Ammon's horn (tissue), 1 donor: ENCODE measurements at places on chromosomes 2 and 18.

GRCh38 chr2:96154506-96155380 lies 9.5 kb upstream of the DUSP2 start:
- DNase-seq, result no peak

DNA sequence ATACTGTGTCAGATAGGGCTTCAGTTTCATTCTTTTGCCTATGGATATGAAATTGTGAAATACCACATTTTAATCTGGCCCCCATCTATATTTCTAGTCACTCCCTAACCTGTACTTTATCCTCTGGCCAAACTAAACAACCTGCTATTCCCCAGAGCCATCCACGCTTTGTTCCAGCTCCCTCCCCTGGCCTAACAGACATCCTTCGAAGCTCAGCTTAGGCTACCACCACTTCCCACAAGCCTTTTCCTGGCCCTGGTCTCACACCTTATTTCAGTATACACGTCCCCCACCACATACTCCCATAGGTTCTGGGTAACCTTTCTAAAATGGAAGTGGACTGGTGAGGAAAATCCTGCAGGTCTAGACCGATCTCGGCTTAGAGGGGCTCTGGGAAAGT lies 55.4 kb downstream of the MAP4K3 start:
- no peak for DNase-seq

DNA sequence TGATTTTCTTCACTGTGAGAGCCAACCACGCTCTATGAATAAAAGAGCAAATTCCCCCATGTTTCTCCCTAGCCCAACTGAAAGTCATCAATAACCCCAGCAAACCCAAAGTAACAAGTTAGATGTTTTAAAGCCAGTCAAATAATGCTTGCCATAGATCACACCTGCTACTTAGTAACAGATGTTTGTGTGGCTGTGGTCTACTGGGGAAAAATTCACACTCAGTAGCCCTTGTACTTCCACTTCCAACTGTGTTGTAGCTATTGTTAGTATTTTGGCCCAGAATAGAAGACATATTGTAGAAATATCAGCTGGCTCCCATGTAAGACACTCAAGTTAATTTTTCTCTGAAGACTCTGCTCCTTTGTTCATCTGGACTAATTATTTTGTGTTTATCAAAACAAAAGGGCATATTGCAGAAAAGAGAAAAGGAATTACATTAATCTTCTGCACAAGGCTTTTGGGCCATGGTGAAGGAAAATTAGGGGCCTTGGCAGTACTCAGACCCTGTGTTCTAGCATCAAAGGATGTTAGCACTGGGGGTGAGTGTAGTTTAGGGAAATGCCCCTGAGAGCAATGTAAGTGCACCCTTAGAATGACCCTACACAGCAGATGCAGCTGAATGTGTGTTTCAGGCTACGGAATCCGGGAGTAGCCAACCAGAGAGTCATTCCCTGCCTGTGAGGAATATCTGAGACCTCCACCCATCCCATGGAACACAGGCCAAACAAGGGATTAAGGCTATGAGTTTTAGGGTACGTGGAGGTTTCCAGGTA lies 521.9 kb downstream of the EPHA4 start:
- no peak for DNase-seq

DNA sequence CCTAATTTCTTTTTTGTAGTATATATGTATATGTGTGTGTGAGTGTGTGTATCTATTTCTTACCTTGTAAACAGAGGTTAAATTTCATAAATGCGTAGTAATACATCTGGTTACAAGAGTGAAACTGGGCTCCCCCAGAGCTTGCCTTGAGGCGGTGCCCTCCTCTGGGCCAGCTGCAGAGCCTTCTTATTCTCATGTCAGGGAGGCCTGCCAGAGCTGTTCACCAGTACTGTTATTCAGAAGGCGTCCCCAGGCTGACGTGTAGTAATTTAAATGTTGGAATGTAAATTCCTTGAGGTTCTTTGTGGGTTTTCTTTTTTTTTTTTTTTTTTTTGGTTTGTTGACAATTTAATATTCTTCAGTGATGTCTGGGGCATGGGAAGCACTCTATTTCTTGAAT lies 11.2 kb downstream of the COPS8 start:
- no peak for DNase-seq

DNA sequence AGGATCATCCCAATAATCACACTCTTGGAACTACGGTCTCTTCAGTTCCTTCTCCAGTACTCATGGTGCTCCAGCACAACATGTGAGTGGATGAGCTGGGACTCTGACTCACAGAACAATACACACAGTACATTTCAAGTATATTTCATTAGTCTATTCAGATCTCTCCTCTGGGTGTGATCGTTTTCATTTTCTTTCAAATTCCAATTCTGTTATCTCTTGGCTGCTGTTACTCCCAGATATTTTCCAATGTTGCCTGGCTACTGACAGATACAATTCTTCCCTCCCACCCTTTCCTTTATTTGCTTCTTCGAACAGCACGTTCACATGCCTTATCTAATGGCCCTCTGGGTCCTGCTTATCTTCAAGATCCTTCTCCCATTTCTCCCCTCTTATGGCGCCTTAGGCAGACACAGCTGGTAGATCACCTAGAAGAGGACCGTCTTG lies 216.0 kb downstream of the ACKR3 start:
- DNase-seq, result no peak

DNA sequence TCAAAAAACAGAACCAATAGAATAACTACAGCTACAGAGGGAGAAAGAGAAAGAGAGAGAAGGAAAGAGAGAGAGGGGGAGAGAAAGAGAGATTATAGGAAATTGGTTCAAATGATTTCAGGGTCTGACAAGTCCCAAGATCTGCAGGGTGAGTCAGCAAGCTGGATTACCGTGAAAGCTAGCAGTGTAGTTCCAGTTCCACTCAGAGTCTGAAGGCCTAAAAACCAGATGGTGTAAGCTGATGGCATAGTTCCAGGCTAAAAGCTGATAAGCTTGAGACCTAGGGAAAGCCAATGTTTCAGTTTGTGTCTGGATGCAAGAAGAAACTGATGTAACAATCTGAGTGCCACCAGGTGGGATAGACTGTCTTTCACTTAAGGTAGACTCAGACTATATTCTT lies 397.7 kb downstream of the TRIB2 start:
- peak; percentile 3 for DNase-seq

GRCh38 chr18:75845413-75845812 lies 417.9 kb upstream of the SMIM21 start:
- no peak for DNase-seq

GRCh38 chr2:233453111-233453915 lies 99.0 kb downstream of the DGKD start:
- DNase-seq, result no peak

DNA sequence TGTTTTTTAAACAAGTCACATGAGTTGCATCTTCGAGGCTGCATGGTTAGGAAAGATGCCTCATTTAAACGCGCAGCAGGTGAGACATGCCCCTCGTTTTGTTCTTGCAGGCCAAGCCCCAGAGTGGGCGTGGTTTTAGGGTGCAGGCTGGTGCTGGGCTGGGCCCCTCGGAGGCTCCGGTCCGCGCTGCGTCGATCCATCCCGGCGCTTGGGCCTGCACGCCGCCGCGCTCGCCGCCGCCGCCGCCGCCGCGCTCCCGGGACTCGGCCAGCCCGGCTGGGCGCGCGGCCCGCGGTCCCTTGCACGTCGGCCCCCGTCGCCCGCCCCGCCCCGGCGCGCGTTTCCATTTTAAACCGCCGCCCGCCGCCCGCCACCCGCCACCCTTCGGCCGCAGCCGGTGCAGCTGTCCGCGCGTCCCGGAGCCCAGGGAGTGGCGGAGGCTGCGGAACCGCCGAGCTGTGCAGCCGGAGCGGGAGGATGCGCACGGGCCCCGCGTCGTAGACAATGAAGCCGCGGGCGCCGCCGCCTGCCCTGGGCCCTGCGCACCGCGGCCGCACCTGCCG lies 175.5 kb downstream of the AGAP1 start:
- DNase-seq, result peak; percentile 77
